Sigmoid colon (tissue), 7 donors: ENCODE measurements at places on chromosomes 4 and X. TPM values are rescaled to one million over a fixed set of nuclear protein-coding genes. Genes with fewer than 3 reads are reported as not detected.

POU4F2 gene
- not detected for total RNA-seq

MAP7D2 gene
- total RNA-seq: 0.66 TPM

GPR50 gene
- not detected for total RNA-seq

CCDC149 gene
- 11.8 TPM for total RNA-seq

DNA sequence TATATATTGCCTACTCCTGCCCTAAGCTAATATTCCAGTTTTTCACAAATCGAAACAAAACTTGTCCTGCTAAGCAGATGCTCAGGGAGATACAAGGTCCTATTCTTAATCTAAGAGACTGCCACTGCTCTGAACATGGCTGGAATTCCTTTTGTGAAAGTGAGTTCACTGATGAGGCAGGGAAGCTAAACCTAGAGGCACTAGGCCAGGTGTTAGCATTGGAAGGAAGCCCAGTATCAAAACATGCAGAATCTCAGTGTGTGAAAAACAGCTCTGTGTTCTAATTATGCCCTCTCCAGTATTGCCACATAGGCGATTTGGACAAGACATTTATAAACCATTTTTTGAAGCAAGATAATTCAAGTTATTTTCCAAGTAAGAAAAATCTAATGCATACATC is 47.6 kb downstream of the ABCG2 start:
- no peak for DNase-seq

DNA sequence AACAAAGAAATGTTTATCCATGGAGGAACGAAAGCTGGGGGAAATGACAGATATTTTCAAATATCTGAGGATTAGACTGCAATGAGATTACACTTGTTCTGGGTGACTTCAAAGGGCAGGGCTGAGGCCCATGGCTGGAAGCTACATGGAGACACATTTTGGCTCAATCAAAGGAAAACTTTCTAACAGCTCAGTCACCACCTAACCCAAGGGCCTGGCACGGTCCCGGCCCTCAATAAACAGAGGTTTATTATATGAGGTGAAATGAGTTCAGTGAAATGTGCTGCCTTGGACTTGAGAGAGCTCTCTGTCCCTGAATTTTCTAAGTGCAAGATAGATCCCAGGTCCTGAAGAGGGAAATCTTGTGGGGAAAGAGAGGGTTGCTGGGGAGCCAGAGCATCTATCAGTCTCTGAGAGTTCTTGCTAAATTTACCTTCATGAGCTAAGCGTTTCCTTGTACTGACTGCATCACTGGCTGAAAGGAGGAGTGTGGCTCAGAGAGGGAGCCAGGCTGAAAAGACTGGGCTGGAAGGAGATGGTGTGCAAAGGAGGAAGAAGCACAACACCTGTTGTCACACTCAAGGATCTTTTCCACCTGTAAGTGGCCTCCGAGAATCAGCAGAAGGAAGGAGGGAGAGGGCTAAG is 2.0 kb upstream of the RIPPLY1 start:
- DNase-seq: no peak

DNA sequence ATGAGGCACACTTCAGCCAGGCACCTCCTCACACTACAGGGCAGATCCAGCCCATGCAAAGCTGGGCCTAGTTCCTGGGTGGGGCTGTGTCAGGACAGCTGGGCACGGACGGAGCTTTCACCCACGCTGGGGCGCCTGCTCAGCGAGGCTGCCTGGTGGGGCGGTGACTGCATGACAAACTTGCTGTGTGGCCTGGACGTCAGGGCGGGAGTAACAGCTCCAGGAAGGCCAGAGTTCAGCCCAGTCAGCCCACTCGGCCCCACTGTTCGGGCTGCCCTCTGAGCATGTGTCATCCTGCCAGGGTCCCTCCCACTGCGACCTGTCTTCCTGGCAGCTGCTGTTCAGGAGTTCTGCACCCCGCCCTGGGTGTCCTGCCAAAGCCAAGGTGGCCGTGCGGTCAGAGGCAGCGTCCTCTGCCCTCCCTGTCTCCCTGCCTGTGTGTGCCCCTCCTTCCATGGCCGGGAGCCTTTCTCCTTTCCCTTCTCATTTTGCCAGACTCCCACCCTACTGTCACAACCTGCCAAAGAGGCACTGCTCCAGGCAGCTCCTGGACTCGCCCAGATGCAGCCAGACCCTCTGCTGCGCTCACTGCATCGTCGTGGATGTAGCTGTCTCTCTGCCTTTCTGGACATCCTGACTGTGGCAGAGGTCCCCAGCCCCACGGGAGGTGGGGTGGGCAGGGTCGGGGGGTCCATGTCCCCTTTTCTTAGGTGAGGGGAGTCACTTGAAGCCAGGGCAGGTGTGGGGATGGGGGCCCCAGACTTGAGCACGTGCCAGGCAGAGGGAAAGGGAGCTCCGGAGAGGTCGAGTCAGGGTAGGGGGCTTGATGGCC is 33.0 kb upstream of the KIAA0232 start:
- DNase-seq: peak; percentile 75

DNA sequence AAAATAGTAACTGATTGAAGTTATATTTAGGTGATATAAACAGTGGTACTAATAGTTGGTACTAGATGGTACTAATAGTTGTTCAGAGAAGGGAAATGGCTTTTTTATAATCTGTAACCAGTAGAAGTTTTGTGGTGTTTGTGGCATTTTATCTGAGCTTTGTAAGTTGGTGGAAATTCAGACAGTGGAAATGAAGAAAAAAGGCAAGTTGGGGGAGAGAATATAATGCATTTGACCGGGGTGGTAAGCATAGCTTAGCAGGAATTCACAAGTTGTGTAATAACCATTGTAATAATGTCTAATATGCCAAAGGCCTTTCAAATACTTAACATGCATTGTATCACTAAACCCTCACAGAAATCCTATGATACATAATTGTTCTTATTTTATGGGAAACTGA is 36.3 kb downstream of the DTHD1 start:
- DNase-seq: no peak

GRCh38 chr4:115272594-115272993 is 159.2 kb upstream of the NDST4 start:
- no peak for DNase-seq
